ENCODE measurements at places on chromosomes 16 and 17.

- DNase-seq = no peak
Observed at GRCh38 chr17:76972046-76972641, 103.9 kb downstream of the MGAT5B start.

DNA sequence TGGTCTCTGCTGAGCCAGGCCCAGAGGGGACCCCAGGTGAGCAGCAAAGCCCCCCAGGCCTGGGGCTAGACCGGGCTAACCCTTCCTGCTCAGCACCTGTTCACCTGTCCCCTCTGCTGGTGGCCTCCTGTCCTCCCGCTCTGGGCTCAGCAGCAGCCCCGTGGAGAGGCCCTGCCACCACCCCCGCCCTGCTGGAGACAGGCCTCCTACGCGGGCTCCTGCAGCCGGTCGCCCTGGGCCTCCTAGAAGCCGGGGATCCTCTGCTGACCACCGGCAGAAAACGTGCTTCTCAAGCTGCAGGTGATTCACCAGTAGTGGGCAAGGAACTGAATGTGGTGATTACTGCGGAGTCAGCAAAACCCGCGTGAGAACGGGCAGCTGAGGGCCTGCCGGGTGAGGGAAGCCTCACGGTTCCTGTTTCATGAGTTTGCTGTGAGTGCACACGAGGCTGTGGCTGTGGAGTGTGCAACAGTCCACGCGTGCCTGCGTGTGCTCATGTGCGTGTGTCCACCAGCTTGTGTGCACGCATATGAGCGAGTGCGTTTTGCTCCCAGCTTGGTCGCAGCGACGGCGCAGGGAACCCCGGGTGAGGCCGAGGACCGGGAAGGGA lies 792 bp downstream of the SECTM1 start:
- DNase-seq = no peak

DNA sequence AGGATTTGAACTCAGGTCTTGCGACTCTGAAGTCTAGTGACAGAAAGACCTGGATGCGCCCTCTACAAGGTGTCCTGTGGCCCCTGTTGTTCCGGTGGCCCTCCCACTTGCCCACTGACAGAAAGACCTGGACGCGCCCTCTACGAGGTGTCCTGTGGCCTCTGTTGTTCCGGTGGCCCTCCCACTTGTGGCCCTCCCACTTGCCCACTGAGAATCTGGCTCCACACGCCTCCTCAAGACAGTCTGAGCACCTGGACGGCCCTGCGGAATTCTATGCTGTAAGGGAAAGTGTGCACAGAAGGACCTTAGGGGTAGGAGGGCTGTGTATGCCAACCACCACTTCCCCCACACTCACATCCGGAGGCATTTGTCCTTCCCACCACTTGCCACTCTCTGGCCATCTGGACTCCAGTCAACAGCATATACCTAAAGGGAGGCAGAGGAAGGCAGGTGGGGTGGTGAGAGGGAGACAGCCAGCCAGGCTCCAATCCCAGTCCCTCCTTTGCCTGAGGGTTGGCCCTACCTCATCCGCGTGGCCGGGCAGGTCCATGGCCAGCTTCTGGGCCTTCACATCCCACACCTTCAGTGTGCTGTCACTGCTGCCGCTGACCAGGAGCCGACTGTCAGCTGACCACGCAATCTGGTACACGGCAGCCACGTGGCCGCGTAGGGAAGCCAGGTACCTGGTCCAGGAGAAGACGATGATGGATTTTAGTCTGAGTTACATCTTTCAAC lies 9.1 kb downstream of the NLE1 start:
- no peak for DNase-seq

DNA sequence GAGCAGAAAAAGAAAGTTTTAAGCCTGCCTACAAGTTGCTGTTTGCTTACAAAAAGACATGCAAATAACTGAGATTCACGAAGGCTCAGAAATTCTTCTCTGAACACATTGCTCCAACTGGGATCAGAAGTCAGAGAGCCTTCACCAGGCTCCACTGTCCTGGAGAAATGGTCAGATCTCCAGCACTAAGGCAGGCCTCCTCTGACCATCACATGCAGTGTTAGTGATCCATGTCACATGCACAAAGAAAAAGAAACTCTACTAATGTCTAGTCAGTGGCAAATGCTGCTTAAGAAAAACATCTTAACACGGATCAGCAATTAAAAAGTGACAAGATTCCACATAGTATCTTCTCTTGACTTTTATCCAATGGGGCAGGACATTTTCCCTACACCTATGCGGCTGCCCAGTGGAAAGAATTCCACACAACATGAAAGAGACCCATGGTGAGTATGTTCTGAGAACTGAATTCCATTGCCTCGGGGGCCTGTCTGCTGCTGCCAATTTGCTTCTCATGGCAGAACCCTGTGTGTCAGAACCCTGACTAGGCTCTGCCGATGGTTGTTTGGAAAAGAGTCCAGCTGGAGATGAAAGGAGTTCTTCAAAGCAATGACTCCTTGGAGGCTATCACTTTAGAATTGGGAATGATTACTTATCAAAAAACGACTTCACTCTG lies 96.6 kb downstream of the HIC1 start:
- DNase-seq = no peak

DNA sequence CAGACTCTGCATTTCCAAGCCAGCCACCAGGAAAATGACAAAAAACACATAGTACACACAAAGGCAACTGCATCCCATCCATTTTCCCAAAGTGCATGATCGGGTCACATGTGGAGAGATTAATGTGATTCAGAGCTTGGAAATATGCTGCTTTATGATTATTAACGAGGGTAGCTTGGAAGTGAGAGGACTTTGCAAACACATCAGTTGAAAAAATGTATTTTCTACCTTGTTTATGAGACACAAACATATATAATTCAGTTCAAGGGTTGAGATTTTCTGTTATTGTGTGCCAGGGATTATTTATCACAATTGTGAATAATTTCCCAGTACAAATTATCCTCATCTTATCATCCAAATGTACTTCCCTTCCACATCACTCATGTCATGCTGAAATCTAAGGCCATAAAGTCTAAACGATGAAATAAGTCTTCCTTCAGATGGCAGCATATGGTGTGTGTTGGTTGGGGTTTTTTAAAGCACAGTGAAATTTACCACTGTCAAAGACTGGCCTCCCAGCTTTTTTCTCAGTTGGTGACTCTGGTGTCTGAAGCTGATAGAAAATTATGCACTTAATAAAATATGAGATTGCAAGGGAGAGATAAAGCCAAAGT lies 104.7 kb upstream of the ADAMTS18 start:
- DNase-seq = no peak

- DNase-seq = no peak
Observed at GRCh38 chr17:79789943-79790804, 6.7 kb downstream of the CBX8 start.

GRCh38 chr17:43609613-43610385 lies 51.9 kb downstream of the MEOX1 start:
- DNase-seq = no peak

DNA sequence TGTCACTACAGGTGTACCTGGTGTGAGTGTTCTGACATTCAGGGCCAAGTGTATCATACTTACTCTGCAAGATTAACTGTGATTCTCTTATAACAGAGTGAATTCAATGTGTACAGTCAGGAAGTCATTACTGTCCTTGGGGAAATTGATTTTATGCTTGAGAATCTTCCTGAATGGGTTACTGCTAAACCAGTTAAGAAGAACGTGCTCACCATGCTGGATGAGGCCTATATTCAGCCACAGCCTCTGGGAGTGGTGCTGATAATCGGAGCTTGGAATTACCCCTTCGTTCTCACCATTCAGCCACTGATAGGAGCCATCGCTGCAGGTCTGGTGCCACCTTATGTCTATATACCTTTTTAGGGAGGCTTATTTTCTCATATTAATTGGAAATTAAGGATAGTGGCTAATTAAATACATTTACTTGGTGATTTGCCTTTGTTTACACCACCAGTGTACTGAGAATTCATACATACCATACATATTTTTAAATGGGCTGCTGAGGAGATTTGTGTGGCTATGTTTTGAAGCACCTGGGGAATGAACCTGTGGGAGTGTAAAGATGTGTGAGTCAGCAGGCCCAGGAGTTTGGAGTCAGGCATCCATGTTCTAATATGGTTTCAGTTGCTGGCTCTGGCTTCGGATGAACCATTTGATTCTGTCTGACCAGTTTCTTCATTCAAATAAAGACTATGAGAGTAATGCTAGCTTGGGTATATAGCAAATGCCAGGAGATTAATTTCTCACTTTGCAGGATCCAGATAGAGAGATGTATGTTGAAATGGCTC lies 3.1 kb downstream of the ALDH3A2 start:
- DNase-seq = no peak

GRCh38 chr16:658679-659571 lies 9.0 kb upstream of the RHOT2 start:
- no peak for DNase-seq

GRCh38 chr17:56064506-56064905 lies 88.8 kb upstream of the ANKFN1 start:
- DNase-seq = no peak

- no peak for DNase-seq
Observed at GRCh38 chr17:76075364-76076145, 974 bp downstream of the GALR2 start.

DNA sequence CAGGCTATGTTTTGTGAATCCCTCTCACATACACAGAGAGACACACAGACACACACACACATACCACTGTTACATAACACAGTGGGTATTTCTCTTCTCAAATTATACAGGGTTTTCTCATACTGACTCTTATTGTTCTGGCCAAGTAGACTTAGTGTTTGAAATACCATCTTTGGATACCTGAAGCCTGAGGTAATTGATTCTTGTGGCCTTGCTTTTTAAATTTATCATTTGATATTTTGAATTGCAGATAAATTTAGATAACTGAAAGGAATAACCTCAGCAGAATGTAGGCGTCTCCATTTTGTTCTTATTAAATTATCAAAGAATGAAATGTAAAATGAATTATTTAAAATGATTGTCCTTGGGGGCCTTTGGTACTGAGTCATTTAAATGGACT lies 223.8 kb downstream of the LGALS9B start:
- DNase-seq = no peak

GRCh38 chr17:37101306-37101705 lies 152.6 kb downstream of the AATF start:
- no peak for DNase-seq

GRCh38 chr17:6796887-6797490 lies 21.0 kb downstream of the FBXO39 start:
- DNase-seq = no peak

GRCh38 chr17:16013943-16014407 lies 14.4 kb downstream of the TTC19 start:
- no peak for DNase-seq

GRCh38 chr16:29820271-29820701 lies at the start of gene MVP:
TSS of gene MVP (plus strand) at chr16:29820462. CDS start at chr16:29830550, 10,088 bp downstream.
- DNase-seq = no peak

DNA sequence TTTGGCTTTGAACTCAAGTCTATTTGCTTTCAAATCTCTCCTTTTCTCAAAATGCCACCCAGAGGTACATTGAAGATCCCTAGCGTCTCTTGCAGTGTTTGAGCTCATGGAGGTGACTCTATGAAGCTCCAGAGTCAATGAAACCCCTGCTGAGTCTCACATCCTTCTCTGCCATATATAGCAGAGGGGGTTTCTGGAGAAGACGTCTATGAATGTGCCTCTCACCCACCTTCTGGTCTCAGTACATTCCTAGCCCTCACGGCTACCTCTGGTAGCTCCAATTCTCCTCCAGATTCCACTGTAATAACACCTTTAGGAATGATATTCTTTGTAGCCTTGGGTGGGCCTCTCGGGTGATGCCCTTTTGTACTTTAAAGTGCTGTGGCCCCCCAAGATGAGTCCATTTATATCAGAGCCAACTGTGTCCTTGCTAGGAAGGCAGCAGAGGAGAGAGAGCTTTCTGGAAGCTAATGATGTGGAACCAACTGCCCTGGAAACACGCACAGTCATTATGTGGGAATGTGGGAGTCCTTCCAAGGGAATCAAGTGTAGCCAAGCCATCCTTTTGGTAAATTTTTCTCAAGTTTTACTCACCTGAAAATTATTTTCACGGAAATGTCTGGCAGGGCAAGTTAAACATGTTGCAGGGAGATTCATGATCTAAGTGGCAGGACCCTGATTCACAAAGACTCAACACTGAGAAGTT lies 123.4 kb downstream of the ASIC2 start:
- no peak for DNase-seq

DNA sequence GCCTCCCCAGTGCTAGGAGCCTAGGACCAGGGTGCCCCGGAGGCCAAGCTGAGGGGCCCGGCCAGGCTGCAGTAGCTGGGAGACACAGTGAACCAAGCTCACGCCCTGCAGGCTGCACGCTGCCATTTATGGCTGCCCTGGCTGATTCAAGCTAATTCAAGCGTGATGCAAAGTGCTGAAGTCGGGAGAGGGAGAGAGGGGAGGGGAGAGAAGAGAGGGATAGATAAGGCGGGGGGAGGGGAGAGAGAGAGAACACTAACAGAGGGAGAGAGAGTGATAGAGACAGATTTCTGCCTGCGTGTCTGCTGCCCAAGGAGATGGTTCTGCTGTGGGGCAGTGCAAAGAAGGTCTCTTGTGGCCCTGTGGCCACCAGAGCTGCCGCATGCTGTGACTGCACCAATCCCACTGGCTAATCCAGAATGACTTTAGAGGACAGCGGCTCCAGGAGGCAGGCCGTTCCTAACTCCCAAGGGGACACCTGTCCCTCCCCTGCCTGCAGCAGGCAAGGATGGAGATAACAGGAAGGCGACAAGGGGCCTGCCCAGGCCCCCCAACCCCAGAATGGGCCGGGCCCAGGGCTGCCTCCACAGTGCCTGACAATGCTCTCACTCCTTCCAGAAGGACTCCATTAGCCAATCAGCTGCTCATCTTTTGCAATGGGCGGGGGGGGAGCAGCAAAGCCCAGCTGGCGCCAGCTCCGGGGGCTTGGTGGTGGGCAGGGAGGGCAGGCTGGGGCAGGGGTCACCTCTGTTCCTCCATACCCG lies 12.9 kb downstream of the MXRA7 start:
- no peak for DNase-seq

DNA sequence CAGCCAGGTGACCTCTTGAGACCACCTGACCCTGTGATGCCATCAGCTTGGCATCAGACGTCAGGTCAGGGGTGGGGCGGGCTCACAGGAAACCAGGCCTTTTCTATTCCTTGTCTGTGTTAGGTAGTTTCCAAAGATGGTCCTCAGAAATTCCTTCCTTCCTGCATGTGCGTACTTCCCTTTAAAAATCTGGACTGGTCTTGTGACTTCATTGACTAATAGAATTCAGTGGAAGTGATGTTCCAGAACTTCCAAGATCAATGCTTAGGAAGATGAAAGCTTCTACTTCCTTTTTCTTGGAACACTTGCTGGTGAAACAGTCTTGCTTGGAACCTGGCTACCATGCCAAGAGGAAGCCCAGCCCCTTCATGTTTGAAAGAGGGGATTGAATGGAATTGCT lies 10.0 kb upstream of the N4BP1 start:
- DNase-seq = no peak

GRCh38 chr16:51355195-51355594 lies 204.1 kb upstream of the SALL1 start:
- DNase-seq = no peak

GRCh38 chr16:1876468-1876867 lies 4.5 kb upstream of the MEIOB start:
- no peak for DNase-seq

GRCh38 chr17:48054238-48055185 lies 6.4 kb downstream of the NFE2L1 start:
- peak; percentile 85 for DNase-seq

DNA sequence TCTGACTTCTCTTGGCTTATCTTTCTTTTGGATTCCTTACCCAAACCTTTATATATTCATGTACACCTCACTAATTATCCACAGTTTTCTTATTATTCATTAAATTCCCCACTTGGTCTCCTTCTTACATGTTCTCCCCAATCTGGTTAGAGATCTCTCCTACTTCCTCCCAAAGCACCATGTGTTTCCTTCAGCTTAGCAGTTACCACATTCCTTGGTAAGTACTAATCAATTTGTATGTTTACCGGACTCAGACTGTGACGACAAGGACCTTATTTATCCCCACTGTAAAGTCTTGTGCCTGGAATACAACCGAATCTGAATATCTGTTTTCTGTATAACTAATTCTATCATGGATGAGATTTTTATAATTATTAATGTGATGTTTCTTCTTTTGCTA lies 389.5 kb downstream of the KCNJ2 start:
- DNase-seq = no peak
